ENCODE measurements at places on chromosomes 11 and 22.

GRCh38 chr22:36222887-36223450 is 16.4 kb downstream of the APOL2 start:
- DNase-seq: no peak

- no peak for DNase-seq
Observed at GRCh38 chr11:94933223-94934130, 39.9 kb downstream of the CWC15 start.

DNA sequence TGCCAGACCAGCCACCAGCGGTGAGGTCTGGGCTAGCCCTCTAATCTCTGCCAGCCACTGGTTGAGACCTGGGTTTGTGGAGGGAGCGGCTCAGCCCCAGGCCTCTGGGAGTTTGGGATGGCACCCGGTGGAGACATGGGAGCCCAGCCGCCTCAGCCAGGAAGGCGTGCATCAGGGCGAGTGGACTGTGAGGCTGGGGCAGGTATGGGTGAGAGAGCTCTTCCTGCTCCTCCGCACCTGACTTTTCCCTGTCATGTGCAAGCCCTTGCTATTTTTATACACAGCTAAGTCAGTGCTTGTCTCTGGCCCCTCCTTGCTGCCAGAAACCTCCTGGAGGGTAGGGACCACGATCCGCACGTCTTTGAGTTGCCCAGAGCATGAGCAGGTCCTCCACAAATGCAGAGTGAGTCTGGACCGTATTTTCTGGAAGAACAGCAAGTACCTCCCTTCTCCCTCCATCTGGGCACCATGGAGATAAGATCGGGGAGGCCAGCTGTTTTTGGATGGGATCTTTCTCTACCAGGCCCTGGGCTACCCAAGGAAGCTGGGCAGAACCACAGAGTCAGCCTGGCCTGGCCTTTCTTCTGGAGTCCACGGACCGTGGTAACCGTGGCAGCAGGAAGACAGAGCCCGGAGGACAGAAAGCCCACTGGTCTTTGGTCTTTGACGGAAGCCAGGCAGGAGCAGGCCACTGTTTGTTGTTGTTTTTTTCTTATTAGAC is 53.3 kb downstream of the IGLL1 start:
- DNase-seq: no peak

DNA sequence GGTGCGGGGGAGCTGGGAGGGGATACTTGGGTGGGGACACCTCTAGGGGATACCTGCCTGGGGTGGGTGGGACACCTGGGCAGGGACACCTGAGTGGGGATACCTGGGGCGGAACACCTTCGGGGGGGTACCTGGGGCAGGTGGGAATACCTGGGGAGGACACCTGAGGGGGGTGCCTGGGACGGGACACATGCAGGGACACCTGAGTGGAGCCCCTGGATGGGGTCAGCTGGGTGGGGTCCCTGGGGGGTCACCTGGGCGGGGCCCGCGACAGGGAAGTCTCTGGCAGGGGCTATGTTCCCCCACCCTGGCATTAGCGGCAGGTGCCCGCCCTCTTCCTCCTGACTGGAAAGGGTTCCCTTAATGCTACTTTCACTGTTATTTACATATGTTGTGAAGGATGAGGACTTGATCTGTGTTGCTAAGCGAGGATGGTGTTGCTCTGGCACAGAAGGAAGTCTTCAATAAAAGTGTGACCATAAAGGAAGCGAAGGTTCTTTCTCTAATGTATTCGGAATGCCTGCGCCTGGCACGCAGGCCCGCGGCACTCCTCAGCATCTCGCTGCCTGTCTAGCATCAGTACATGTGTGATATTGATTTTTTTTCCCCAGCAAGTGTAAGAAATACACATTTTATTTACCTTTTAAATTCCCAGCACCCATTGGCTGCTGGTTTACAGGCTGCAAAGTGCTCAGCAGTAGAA is 801.7 kb downstream of the BRD1 start:
- no peak for DNase-seq

- no peak for DNase-seq
Observed at GRCh38 chr11:69010361-69010891, 2.6 kb downstream of the MRGPRF start.

GRCh38 chr11:131278472-131278871 is 91.9 kb upstream of the NTM start:
- DNase-seq: no peak

GRCh38 chr11:35796562-35796961 is 134.0 kb downstream of the TRIM44 start:
- DNase-seq: no peak

DNA sequence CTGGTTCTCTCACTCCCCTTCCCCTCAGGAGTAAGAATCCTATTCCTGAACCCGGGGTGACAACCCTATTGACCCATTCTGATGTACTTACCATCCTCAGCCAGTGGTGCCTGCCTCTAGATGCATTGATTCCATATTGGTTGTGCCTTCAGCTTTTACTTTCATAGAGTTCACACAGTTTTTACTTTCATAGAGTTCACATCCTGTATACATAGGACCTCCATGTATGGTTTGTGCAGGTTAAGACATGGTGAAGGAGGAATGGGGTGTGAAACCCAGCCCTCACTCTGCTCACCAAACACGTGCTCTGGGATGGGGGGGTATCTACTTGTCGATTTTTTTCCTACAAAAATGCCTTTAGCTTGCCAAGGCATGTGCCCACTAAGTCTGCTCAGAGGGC is 105.6 kb upstream of the TBCEL start:
- no peak for DNase-seq

- DNase-seq: no peak
Observed at GRCh38 chr11:132036746-132037466, 666.5 kb downstream of the NTM start.

- DNase-seq: no peak
Observed at GRCh38 chr11:86693518-86693917, 21.1 kb upstream of the ME3 start.

GRCh38 chr11:93842461-93842860 is 8.0 kb downstream of the VSTM5 start:
- DNase-seq: no peak

GRCh38 chr22:36300396-36301212 is 47.7 kb downstream of the APOL1 start:
- no peak for DNase-seq

DNA sequence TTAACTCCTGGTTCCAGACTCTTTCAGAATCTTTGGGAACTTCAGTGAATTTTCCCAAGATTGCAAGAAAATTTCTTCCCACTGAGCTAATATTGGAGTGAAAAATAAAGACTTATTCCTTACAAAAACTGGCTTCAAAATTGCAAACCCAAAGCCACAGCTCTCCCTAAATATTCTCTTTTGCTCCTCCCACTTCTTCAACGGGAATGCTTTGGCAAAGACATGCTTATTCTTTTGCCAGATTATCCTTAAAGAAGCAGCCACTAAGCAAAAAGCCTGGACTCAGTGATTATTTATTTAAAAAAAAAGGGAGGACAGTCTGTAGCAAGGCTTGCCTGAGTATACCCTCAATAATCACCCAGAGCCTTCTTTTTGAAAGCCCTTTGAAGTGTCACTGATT is 902.4 kb upstream of the CCDC90B start:
- no peak for DNase-seq

GRCh38 chr11:36122671-36123070 is 166.6 kb downstream of the COMMD9 start:
- DNase-seq: no peak

DNA sequence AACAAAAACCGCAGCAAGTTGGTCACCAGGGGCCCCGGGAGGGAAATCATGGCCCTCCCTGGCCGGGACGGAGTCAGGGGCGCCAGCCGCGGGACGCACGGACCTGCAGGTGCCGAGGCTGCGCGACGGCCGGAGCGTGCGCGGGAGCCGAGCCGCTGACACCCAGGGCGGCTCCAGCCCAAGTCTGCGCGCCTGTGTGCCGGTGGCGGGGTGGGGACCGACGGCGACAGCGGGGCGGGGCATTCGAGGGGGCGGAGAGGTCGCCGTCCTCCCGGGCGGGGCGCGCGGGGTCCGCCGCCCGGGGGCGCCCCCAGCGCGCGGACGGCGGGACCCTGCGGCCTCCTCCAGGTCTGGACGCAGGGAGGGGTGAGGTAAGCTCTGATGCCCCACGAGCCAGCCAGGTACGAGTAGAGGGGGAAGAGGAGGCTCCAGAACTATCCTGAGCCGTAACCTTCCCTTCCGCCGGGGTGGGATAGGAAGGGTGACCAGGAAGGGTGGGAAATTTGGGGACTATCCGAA is at the start of gene ESAM:
Gene ESAM (minus strand): TSS at position 186 of the 519 bp plus-strand sequence. CDS start 136 bp downstream, at position 50.
- peak; percentile 13 for DNase-seq

DNA sequence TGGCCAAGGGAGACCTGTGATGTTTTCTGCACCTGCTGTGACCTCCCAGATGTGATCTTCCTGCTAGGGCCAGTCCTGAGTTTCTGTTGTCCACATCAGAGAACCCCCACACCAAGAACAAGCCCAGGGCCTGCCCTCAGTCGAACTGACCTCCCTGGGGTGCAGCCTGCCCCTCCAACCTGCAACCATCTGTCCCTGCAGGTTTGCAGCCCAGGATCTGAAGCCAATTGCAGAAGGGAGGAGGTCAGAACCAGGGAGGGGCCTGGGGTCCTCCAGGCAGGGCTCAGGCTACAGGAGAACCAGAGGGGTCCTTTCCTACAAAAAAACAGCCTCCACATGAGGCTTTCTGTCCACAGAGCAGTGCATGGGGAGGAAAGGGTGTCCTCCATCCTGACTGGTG is 807 bp downstream of the TRIM3 start:
- DNase-seq: no peak

GRCh38 chr11:14417617-14418374 is 58.8 kb upstream of the RRAS2 start:
- DNase-seq: no peak

GRCh38 chr22:47322854-47323253 is 560.4 kb downstream of the TBC1D22A start:
- DNase-seq: peak; percentile 23

GRCh38 chr11:63834535-63835157 is 4.3 kb upstream of the MARK2 start:
- DNase-seq: no peak

DNA sequence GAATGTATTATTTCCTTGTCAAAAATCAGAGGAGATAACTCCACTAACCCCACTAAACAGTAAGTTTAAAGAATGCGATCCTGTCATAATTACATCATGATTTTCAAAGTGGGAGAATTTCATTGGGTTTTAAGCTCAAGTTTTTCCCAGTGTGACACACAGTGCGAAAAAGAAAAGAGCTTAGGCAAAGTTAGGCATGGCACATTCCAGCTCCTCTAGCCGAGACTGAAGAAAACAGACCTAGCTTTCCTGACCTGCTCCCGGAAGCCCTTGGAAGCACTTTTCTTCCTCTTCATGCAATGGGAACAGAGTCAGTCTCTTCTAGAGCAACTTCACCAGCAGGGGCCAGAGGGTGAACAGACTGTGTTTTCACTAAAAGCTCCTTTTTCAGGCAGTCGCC is 76.6 kb upstream of the AKIP1 start:
- no peak for DNase-seq

GRCh38 chr11:60100516-60100915 is 12.1 kb downstream of the MS4A2 start:
- DNase-seq: no peak

DNA sequence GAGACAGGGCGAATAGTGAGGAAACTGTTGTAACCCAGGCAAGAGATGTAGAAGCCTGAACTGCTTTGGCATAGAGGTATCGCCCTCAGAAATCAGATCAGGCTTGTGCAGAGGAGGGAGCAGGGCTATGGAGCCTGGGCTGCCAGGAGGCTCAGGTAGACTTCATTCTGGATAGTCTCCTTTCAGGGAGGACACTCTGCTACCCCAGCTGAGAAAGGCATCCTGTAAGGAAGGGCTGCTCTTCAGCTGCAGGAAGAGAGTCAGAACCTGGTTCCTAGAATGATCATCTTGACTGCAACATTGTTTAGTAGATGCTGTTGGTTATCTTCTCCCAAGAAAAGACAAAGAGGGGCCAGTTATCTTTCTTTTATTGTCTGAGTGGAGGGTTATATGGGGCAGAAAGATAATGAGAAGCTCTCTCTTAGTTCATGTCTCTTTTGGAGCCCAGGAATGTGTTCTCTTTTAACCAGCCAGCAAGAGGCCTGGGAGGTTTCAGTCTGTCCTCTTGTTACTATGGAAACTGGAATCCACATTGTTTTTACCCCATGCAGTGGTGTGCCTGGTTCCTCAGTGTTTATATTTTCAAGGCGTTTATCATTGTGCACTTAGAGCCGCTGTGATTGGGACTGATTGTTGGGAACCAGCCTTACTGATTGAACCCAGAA is 95.7 kb downstream of the STIM1 start:
- no peak for DNase-seq

- DNase-seq: no peak
Observed at GRCh38 chr22:24697172-24697571, 77.3 kb downstream of the PIWIL3 start.

DNA sequence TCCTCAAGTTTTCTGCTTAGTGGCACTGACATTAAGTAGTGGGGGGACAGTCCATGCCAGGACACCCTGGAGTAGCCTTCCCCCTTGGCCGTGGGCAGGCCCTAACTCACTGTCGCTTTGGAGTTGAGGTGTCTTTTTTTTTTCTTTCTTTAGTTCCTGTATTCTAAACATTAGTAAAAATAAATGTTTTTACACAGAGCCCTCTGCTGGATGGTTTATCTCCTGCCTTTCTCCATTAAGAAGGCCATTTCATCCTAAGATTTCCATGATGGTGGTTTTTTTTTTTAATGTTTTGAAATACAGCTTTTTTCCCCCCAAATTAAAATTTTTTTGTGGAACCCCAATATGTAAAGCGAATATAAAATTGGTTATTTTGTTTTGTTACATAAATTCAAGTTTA is 1.8 kb upstream of the TIGD3 start:
- no peak for DNase-seq

GRCh38 chr22:17035246-17035645 is 27.2 kb upstream of the GAB4 start:
- DNase-seq: no peak

All from DMS79 (cell line).